ENCODE measurements at places on chromosomes 5 and 9.

DNA sequence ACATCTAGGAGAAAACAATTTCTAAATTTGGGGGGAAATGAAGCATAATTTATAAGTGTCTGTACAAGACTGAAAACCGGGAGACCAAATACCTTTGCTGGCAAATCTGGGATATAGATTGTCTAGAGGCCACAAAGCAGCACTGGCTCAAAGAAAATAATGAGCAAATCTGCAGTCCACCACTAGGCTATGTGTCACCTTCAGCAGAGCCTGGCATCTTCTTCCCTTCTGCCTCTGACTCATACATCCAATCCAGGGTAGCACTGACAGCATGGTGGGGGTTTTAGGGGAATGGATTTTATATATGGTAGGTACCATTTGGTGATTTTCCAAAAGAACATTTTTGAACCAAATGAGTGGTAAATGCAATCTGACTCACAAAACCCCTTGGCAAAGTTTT is 12.8 kb downstream of the FAM81B start:
- DNase-seq = no peak

DNA sequence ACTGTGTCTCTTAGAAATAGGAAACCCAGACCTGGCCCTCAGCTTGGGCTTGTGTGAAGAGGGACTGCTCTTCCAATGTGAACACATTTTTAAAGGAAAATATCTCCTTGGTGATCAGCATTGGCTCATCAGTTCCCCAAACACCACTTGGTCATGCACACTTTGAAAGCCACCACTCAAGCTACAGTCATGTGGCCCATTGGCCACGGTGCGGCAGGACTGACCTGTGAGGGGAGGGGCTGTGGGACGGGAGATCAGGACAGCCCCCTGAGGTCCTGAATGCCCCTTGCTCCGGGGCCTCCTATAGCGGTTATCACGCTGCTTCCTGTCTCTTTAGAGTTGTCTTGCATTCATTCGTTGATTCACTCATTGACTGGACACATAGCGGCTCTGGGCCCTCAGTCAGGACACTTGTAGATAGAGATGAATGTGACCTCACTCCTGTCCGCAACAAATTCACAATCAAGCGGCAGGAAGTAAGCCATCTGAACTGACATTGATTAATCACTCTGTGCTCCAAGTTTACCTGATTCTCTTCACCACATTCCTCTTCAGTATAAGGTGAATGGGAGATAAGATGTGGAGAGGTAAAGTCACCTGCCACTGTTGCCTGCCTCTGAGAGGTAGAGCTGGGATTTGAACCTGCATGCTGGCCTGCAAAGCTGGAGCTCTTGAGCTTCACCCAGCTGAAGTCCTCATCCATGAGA is 73.1 kb downstream of the COL15A1 start:
- no peak for DNase-seq

DNA sequence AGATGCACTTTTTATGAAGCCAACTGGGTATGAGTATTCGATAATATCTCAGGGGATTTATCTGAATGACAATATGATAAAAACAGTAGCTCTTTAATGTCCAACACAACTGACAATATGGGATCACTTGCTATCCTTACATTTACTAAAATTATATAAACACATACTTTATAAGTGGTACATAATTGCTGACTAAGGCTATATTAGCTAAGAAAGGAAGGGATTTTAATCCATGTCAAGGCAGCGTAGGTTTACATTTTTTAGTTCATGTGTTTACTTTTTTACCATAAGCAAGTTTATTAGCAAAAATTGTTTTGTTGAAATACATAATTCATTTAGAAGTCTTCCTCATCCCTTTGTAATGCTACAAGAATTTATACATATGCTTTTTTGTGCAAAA is 796.2 kb downstream of the TLE1 start:
- no peak for DNase-seq

DNA sequence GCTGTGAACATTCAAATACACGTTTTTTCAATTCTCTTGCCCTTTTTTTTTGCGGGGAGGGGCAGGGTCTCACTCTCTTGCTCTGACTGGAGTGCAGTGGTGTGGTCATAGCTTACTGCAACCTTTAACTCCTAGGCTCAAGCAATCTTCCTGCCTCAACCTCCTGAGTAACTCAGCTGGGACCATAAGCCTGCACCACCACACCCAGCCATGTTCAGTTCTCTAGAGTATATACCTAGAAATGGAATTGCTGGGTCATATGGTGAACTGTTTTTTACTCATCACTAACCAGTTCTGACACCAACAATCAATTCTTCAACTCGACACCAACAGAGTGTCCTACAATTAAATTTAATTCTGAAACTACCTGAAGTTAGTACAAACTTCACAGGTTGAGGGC is 85.5 kb upstream of the ZNF169 start:
- no peak for DNase-seq

DNA sequence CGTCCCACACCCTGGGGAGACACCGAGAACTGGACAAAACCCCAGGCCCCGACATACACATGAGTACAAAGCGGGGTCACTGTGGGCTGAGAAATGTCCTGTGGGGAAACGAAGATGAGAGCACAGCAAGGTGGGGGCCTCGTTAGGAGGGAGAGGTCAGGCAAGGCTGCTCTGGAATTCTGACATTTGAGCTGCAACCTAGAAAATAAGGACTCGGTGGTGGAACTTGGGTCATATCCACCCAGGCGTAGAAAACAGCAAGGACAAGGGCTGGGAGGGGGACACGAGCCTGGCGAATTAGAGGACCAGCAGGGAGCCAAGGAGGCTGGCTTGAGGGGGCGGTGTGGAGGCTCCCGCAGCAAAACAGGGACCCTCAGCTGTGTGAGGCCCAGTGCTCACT is 32.8 kb downstream of the NCS1 start:
- DNase-seq = no peak

- DNase-seq = no peak
These were observed 7.6 kb upstream of the ZNF474 start for GRCh38 chr5:122121479-122122465.

DNA sequence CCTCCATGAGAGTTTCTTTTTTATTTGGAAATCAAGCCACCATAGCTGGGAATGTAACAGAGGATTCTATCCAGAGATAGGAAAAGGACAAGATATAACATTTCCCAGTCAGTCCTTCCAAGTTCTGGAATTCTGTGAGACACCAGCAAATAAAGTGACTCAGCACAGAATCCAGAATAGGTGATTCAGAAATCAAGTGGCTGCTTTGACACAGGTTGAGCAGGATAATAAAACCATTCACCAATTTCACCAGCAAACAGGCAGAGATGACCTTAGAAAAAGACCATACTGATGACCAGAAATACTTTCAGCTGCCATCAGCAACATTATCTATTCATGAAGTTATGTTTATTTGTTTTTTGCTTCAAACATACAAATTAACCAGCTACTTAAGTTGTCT is 491.5 kb upstream of the TUSC1 start:
- DNase-seq = no peak

DNA sequence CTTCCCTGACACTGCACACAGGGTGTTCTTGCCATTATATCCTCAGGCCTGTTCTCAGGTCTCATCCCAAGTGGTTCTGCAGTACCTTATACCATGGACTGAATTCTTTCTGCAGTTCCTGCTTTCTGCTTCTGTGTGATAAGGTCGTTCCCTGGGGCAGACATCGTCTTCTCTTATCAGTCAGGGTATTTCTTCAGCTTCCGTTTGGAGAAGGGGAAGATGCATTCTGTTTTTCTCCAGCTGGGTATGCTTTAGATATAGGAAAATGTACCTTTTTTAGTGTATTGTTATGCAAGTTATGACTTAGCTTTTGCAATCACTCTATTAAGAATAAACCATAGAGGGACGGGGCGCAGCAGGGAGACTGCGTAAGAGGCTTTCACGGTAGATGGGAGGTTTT is 31.1 kb downstream of the RALGPS1 start:
- no peak for DNase-seq

DNA sequence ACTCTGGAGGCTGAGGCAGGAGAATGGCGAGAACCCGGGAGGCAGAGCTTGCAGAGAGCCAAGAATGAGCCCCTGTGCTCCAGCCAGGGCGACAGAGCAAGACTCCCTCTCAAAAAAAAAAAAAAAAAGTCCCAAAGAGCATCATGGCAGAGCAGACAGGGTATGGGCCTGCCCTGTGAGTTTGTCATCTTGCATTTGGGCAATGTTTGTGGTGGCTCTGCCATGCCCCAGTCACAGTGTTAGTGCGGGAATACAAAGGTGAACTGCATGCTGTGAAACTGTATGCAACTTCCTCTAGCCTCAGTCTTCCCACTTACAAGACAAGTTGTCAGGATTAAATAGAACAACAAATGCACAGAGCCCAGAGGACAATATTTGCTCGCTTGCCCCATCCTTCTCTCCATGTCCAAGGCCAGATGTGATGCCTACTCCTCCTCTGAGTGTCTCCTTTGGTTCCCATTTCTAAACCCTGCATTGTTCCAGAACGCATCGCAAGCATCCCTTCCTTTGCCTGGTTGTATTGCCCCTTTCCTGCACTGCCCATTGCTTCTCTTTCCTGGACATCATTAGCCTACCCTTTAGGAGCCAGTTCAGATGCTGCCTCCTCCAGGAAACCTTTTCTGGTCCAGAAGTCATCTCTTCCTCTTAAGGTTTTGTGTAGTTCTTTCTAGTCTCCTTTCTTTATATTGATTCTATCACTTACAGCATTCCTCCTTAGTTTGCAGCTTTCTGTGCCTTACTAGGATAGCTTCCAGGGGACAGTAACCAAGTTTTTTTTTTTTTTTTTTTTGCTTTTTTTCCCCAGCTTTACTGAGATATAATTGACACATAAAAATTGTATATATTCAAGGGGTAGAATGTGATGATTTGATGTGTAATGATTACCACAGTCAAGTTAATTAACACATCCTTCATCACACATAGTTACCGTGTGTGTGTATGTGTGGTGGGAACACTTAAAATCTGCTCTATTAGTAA is 69.0 kb upstream of the TNFAIP8 start:
- no peak for DNase-seq

GRCh38 chr9:93711002-93711401 is 134.6 kb downstream of the PHF2 start:
- no peak for DNase-seq

- DNase-seq = no peak
These were observed 19.3 kb upstream of the PPP2CA start for GRCh38 chr5:134245101-134245604.

- DNase-seq = no peak
These were observed 78.9 kb downstream of the SMARCA2 start for GRCh38 chr9:2093920-2094597.

DNA sequence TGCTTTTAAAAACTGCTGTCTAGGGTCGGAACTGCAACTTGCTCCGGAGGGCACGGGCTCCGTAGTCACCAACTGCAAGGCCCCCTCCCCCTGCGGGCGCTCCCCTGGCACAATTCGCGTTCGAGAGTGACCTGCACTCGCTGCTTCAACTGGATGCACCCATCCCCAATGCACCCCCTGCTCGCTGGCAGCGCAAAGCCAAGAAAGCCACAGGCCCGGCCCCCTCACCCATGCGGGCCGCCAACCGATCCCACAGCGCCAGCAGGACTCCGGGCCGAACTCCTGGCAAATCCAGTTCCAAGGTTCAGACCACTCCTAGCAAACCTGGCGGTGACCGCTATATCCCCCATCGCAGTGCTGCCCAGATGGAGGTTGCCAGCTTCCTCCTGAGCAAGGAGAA is 64.2 kb upstream of the GAS1 start:
- no peak for DNase-seq

DNA sequence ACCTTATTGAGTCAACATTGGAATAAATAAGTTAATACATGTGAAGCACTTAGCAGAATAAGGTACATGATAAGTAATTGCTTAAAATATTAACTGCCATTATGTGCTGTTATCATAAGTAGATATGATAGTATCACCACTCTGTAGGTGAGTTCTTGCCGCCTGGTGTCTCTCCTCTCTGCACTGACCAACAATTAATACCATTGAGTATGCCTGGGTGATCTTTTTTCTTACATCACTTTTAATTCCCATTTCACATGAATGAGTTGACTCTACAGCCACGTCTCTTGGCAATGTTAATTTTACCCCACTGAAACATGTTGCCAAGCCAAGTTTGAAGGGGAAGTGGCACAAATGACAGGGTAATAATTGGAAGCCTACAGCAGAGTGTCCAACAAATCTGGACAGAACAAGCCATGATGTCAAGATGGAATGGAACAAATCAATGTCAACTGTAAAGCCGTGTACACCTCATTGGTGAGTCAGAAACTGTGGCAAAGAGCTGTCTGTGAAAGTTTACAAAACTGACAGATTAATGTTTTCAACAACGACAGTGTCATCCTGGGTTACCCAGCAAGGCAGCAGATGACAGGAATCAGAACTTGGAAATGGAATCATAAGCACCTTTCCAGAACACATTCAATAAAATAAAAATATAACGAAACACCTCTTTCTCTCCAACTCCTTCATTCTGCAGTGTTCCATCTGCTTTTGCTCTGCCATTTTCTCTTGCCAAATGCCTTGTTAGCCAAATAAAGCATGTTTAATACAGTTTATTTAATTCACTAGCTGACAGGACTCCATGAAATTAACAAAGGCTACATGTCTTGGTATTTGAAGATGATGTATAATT is 330.9 kb downstream of the CTNND2 start:
- DNase-seq = no peak

GRCh38 chr9:100459963-100460362 is 13.0 kb upstream of the TMEFF1 start:
- DNase-seq = no peak

DNA sequence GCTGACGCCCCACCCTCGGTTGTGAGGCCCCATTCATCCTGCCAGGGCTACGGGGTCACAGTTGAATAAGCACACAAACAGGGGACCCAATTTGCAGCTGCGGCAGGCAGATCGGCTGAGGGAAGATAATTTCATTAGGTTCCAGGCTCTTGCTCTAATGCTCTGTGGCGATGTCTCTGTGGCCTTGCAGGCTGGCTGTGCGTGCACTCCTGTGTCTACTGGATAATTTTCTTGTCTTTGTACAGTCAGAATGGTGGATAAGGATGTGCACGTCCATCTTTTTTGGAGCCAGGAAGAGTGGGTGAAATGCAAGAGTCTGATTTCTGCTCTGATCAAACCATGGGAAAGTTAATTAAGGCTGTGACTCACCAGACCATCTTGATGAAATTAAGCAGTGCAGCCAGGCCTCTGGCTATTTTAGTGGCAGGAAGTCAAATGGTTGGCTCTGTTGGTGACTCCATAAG is 39.2 kb downstream of the NSG2 start:
- no peak for DNase-seq

- no peak for DNase-seq
These were observed 121.1 kb downstream of the FBXL7 start for GRCh38 chr5:15621094-15621493.

DNA sequence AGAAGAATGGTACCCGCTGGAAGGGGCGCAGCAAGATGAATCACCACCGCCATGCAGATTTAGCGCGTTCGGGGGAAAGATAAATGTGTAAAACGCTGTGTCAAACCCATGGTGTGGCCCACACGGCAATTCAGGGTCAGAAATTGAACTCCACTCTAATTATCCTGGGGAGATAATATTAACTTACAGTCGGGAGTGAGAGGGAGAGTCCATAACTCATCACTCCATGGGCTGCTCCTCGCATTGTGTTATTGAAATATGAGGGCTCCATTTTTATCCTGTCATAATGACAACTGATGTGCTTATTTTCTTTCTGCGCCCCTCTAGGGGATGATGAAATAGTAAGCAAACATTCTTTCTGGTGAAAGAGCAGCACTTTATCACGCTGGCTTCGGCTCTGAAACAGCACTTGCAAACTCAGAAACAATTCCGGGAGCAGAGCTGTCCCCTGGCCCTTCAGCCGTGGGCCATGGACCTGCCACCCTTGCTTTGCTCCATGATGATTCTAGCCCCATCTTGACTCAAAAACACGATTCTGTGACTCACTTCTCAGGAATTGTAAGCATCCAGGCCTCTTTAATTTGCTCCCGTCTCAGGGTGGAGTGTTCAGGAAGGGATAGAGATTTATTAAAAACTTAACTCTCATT is 431.6 kb downstream of the IRX1 start:
- no peak for DNase-seq
